ENCODE measurements at places on chromosomes 12 and 14.

- DNase-seq: no peak
Measured at GRCh38 chr12:93163260-93164036, 214.3 kb upstream of the NUDT4 start.

DNA sequence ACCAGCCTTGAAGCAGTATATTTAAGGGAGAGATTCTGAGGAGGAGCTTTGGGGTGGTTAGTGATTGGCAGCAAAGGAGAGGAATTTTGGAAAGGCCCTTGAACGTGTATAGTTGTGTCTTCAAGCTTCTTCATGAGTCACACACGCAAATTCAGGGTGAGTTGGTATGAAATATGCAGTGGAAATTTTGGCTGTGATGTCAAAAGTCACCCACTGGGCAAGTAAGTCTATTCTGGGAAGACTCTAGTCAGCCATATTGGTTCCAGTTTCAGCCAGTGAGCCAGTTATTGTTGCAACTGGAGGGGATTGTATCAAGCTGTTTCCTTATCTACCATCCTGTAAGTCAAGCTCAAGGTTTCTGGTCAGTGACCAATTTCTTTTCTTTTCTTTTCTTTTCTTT lies 32.0 kb upstream of the VASH1 start:
- DNase-seq: no peak

GRCh38 chr14:90810806-90811205 lies 5.4 kb downstream of the TTC7B start:
- no peak for DNase-seq

GRCh38 chr12:77231501-77231918 lies 166.1 kb upstream of the E2F7 start:
- DNase-seq: no peak

DNA sequence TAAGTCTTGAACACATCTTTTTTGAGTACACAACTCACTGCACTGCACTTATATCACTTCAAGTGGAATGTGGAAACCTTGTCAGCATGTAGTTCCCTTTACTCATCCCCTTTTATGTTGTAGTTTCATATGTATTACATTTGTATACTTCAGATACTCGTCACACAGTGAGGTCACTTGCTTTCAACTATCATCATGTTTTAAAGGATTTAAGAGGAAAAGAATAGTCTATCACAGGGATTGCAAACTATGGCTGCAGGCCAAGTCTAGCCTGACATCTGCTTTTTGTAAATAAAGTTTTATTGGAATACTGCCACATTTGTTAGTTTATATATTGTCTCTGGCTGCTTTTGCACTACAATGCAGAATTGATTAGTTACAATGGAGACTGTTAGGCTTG lies 24.3 kb downstream of the CNOT2 start:
- DNase-seq: no peak

GRCh38 chr12:16880864-16881285 lies 274.9 kb upstream of the LMO3 start:
- no peak for DNase-seq

DNA sequence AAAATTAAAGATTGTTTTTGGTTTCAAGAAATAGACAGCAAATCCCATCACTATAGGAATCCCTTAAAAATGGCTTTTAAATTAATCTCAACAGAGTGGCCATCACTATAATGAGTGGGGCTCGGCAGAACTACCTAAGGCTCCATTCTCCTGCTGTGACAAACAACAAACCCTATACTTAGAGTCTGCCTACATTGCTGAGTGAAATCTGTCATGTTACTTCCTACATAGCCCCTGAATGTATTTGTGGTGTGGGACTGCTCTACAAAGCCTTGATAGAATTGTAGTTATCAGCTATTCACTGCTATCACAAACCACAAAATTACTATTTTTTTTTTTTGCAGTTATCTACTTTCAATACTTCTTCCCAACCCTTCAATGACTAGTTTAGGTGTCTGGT lies 538.7 kb upstream of the ATXN7L3B start:
- DNase-seq: no peak

DNA sequence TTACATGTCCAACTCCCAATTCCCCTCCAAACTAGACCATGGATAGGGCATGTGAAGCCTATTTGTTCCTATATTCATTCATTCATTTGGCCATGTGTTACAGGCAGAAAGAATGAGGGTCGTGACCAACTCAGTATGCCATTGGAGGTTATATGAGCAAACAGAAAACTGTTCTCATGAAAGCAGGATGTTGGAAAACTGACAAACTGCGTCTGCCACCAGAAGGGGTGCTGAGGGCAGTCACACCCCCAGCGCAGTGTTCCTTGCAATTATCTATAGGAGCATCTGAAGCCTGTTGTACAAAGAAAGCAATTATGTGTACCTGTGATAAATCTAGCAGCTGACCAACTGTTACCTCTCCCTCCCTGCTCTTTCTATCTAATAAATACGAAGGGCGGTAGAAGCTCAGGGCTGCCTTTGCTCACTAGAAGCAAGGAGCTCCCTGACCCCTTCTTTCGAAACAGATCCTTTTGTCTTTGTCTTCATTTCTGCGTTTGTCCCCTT lies 21.1 kb downstream of the ENTPD5 start:
- DNase-seq: no peak

DNA sequence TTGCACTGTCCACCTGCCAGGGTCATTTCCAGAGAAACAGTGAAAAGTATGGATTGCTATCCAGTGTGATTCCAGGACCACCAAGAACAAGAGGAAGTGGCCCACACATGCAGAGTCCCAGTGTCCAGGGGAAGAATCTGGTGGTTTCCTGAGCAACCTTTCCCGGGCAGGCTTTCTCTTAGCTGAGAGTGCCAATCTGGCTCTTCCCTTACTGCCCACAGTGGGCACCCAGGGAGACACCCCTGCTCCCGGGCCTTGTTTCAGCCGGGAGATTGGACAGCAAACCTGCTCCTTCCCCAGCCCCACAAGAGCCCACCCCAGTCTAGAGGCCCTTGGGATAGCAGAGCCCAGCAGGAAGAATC lies 62.1 kb downstream of the VWF start:
- no peak for DNase-seq

DNA sequence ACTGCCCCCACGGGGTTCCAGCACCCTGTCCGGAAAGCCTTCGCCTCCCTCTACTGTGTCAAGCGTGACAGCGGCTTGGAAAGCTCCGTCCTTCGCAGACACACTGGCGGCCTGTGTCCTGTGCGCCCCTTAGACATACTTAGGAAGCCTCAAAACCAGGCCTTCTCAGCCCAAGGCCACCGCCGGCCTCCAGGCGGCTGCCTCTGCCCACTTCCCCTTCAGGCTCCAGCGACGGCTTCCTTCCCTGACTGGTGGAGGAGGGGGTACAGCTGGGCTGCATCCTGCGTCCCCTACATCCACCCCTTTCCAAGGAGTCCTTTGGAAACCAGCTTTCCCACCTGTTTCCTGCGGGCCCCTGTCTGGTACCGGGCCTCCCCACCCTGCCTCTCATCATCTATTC lies 2.5 kb upstream of the CACNA2D4 start:
- DNase-seq: peak; percentile 13

DNA sequence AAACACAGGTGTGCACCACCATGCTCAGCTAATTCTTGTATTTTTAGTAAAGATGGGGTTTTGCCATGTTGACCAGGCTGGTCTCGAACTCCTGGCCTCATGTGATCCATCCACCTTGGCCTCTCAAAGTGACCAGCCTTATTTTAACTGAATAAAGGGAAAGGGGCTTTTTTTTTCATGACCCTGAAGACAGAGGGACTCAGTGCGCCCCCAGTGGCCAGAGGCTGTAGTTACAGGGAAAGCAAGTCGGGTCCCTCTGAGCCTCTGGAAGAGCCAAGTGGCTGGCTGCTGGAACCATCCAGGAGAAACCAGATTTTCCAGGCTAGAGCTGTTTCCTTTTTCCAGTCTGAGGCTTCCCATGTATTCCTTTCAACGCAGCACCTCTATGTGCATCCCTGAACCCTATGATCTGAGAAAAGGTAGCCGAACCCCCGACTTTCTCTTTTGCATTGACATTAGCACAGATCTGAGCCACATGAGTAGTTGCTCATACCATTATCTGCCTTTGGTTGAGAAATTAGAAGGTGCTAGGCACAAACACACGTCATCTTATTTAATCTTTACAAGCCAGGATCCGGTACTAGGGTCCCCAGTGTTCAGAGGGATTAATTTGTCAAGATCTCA lies 342.7 kb downstream of the CACNA1C start:
- DNase-seq: peak; percentile 44

- DNase-seq: no peak
Measured at GRCh38 chr14:71327691-71328090, 420.4 kb downstream of the PCNX1 start.

GRCh38 chr14:103071544-103072251 lies 12.3 kb upstream of the LBHD2 start:
- no peak for DNase-seq

GRCh38 chr12:26244503-26244902 lies 49.1 kb downstream of the SSPN start:
- no peak for DNase-seq

DNA sequence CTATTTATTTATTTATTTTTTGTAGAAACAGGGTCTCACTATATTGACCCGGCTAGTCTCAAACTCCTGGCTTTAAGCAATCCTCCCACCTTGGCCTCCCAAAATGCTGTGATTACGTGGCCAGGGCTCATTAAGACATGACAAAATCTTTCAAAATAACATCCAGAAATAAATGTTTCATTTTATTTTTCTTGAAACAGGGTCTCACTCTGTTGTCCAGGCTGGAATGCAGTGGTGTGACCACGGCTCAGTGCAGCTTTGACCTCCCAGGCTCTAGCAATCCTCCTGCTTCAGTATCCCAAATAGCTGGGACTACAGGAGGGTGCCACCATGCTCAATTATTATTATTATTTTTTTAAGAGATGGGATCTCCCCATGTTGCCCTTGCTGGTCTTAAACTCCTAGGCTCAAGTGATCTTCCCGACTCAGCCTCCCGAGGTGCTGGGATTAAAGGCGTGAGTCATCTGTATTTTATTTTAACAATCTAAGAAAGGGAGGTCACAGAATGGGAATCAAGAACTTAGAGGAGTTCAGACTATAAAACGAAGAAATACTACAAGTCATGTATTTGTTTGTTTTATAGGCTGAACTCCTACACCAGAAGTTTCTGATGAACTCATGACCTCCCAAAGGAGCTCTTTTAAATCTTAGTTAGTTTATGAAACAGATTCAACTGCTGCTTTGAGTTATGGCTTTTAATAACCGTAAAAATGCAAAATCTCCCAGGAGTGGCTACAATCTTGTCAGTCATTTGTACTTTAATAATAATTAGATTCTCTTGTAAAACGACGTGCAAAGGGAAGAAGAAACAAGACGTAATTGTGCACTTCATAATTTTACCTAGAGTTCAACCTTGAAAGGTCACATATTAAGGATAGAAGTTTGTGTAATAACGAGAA lies 2.1 kb upstream of the TMEM263 start:
- no peak for DNase-seq

- no peak for DNase-seq
Measured at GRCh38 chr14:58739674-58740073, 101.9 kb downstream of the DACT1 start.

DNA sequence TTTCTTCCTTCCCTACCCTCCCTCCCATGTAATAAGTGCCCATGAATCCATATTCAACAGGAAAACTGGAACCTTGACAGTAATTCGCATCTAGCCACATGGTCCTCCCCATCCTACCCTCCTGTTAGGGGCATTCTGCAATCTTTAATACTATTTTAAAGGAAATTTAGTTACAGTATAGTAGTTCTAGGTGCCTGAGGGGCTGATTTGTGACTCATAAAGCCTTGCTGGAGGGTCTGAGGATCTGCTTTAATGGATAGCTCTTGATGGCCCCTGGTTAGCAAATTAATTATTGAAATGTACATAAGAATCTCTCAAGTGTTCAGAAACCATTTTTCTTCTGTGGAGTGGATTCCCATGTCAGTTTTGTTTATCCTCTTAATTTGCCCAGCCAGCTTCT lies 54.1 kb downstream of the ESRRB start:
- no peak for DNase-seq

- no peak for DNase-seq
Measured at GRCh38 chr12:105072888-105073488, 11.3 kb downstream of the ALDH1L2 start.

DNA sequence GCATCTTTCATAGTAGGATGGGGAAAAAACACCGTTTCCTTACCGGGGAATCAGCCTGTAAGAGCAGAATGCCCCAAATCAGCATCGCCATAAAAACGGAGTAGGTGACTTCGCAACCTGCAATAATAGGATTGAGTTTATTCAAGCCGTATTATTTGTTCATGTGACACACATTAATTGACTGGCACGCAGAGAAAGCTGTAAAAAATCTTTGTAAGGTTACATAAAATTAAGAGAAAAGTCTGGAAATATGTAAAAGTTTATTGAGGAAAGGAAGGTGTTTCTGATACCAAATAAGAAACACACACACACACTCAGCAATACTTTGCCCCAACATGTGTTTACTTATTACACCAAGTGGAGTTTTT lies 628 bp upstream of the CAPRIN2 start:
- no peak for DNase-seq

DNA sequence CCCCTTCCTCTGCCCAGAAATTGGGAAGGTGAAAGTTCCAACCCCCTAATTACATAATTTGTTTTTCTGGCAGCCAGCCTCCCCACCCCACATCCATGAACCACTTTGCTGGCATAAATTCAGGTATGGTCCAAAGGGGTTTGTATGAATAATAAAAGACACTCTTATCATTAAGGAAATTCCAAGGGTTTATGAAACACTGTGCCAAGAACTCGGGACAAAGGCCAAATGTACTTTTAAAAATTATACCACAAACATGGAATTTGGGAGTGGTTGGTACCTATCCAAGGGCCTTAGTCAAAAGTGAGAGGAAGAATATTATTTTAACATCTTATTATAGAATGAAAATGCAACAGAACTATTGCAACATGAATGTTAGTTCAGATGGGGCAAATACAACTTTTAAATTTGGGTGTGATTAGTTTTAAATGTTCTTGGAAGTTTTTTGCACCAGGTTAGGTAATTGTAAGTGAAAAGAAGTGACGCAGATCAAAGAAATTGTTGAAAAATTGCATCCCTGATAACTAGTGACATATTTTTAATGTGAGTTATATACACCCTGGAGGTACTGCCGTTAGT lies 217.8 kb downstream of the TMEM117 start:
- DNase-seq: no peak

GRCh38 chr12:51293696-51294095 lies 23.5 kb upstream of the SMAGP start:
- no peak for DNase-seq

DNA sequence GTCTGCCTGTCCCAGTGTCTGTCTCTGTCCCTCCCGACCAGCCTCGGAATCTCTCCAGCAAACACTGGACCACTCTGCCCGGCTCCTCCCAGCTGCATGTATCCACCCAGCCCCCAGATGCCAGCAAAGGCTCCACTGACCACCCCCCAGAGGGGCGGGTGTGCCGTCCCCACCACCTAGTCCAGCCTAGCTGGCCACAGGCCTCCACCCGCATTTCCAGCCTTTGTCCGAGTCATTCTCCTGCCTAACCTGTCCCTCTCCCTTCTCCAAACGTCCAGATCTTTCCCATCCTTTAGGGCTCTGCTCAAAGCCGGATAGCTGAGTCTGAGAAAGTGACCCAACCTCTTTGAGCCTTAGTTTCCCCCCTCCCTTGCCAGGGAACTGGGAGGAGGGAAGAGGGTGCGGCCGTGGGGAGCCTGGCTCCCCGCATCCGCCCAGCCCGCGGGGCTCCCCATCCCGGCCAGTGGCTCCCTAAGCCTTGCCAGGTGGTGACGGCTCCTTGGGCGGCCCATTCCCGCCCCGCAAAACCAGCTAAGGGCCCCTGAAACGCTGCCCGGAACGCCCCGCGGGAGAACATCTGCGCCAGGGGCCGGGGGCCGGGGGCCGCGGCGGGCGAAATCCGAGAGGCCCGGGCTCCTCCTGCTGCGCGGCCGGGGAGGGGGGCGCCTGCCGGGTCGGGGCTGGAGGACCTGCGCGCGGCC lies 34.6 kb upstream of the ANKRD9 start:
- no peak for DNase-seq

- no peak for DNase-seq
Measured at GRCh38 chr12:91454179-91454578, 271.6 kb upstream of the DCN start.

All from stimulated activated CD4-positive, alpha-beta T cell treated with anti-CD3 and anti-CD28 coated beads, Interleukin-2, amount 100 ng/mL, for 24 hours (primary cell).